ENCODE measurements at places on chromosomes 1 and 21.

GRCh38 chr1:94225845-94226244, 11.5 kb downstream of the ARHGAP29 start:
- DNase-seq, result no peak

GRCh38 chr1:157659576-157660247, 40.9 kb downstream of the FCRL3 start:
- DNase-seq, result no peak

DNA sequence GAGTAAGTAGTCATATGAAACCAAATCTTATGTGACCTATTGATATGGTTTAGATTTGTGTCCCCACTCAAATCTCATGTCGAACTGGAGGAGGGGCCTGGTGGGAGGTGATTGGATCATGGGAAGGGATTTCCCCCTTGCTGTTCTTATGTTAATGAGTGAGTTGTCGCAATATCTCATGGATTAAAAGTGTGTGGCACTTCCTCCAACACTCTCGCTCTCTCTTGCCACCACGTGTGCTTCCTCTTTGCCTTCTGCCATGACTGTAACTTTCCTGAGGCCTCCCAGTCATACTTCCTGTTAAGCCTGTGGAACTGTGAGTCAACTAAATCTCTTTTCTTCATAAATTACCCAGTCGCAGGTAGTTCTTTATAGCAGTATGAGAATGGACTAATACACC, 241.2 kb downstream of the RGS7 start:
- DNase-seq, result no peak

DNA sequence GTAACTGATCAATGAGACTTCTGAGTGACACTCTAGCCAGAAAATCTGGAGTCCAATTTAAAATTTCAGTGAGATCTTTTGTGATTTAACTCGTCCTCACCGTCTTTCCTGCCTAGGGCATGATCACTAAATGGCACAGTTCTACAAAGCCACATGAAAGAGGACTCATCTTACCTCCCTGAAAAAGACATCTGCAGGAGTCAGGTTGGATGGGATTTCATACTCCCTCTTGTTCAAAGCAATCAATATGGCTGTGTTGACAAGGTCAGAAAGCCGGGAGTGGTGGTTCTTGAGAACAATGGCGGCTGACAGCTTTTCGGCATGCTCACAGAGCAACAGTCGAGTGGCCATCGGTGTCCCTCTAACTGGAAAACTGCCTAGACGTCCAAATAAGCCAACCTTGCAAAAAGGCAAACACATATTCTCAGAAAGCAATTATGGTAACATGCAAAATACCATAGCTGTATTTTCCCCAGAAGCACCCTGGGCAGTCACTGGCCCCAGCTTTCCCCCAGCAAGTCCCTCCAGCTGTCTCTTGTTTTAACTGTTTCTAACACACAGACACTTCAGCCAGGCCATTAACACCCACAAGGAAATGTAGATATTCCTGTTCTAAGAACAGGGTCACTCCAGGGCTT, 36.6 kb upstream of the ACTA1 start:
- DNase-seq, result no peak

DNA sequence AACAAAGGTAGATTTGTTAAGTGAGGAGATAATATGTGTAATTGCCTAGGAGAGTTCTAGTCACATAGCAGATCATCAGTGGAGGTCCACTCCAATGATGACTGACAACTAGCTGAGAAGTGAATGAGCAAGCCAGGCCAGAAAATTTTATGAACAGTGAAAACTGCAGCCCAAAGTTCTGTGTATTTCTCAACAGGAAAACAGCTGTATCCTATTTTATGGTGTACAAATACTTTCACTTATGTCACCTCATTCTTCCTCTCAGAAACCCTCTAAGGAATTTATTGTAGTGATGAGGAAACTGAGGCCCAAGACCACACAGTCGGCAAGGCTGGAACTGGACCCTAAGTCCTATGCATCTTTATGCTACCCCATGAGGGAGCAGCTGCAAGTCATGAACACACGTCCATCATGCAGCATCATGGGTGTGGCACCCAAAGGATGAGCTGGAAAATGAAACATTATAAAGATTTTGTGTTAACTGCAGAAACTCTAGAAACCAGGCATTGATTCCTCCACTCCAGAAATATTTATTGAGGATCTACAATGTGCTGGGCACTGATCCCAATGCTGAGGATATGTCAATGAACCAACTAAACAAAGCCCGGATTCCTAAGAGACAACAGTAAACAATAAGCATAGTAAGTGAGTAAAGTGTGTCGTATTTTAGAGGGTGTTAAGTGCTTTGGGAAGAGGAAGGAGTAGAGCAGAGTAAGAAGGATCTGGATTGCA, 99.5 kb upstream of the DUSP10 start:
- DNase-seq, result no peak
